H54 (cell line): ENCODE measurements at places on chromosomes 3 and 15.

GRCh38 chr15:60390231-60390630, 7.6 kb downstream of the ANXA2 start:
- no peak for DNase-seq

DNA sequence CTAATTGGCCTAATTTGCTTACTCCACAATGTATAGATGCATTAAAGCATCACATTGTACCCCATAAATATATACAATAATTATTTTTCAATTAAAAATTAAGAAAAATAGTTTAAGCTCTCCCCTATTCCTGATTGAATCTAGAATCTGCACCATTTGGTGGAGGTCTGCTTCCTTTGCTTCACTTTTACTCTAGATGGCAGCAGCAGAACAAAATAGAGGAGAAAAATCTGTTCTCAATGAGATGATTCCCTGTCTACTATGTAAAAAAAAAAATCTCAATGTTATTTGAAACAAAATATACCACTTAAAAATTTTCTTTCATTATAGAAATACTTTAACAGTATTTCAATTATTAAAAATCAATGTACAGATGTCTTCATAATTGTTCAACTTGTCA, 109.6 kb upstream of the FXR1 start:
- DNase-seq = no peak

DNA sequence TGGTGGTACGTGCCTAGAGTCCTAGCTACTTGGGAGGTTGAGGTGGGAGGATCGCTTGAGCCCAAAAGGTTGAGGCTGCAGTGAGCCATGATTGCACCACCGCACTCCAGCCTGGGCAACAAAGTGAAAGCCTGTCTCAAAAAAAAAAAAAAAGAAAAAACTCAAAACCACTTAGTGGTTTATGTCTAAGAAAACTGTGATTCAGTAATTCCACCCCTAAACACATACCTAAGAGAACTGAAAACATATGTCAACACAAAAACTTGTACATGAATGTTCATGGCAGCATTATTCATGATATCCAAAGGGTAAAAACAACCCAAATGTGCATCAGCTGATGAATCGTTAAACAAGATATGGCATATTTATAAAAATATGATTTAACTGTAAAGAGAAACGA, 14.3 kb downstream of the SPG21 start:
- no peak for DNase-seq

GRCh38 chr3:57030721-57031120, 29.7 kb upstream of the SPATA12 start:
- no peak for DNase-seq

GRCh38 chr3:182713743-182714517, 79.4 kb upstream of the ATP11B start:
- DNase-seq = peak; percentile 30

GRCh38 chr3:66019896-66020295, 18.8 kb downstream of the MAGI1 start:
- DNase-seq = no peak

- no peak for DNase-seq
Measured at GRCh38 chr3:129045675-129046036, 14.9 kb upstream of the GP9 start.

DNA sequence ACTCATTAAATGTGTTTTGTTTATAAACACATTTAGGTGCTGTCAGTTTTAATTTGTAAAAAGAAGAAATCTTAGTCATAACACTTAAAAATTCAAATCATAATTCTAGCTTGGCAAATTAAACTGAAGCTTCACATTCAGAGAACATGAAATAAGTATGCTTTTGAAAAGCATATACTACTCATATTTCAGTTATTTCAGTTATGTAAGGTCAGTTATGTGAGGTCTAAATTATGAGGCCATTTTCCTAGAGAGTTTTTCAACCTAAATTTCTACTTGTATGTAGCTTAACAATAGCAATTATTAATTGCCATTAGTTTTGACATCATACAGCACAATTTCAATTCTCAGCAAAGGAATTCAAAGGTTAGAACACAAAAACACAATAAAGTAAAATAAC, 465.0 kb downstream of the PLOD2 start:
- DNase-seq = no peak

DNA sequence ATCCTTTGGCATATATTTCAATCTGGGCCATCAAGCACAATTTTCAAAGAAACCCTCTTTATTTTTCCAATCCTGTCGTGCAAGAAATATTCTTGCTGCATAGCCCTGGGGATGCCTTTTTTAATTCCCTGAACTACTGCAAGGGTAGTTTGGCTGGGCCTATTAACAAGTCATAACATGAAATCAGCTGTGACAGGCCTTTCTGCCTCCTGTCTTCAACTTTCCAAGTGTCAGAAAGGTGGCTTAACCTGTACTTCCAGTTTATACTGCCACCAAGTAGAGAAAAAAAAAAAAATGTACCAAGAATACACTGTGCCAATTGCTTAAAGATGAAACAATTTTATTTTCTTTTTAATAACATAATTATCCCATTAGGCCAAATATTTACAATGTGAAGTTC, 32.4 kb upstream of the SPPL2A start:
- DNase-seq = no peak

DNA sequence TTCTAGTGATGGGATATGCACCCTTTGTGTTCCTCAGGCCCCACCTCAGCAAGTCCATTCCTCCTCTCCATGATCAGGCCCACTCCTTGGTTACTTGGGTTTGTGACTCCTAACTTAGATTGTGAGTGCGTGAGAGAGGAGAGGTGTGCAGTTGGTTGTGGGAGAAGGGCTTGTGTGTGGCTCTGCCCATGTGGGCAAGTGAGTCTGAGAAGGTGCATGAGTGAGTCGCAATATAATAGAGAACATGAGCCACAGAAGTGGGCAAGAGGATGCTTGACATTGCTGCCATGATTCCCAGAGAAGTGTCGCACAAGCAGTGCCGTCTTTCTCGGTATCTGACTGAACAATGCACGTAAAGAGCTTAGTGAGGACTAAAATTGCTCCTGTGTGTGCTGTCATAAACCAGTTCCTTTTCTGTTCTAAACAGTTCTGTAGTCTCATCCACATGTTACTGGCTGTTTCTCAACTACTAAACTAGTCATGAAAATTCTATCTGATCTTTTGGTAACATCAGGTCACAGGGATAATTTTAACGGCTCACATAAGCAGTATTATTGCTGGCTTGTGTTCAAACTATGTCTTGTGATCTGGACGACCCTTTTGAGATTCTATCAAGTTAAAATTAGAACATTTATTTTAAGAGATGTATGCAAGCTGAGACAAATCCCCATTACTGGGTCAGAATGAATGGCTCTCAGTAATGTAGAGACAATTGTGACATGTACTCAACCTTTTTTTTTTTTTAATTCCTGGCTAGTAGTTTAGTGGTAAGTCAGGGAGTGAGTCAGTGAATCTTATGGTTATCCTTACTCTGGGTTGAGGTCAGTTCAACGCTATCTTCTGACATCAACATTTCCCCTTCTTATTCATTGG, 25.6 kb downstream of the GYG1 start:
- peak; percentile 44 for DNase-seq

DNA sequence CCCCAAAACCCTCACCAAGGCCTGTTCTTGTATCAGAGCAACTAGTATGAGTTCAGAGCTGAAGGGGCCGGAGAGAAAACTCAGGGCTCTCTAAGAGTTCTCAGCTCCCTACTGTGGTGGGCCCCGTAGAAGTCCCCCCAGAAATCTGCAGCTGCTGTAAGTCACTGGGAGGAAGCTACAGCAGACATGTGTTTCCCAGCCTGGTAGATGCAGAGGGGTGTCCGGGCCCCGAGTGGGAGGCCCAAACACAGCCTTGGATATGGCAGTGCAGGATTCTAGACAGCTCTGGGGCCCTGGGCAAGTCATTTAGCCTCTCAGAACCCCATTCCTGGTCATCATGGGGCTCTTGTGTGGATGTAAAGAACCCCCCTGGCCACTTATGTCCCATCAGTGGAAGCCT, 39.2 kb upstream of the CSPG4 start:
- DNase-seq = no peak

- DNase-seq = no peak
Measured at GRCh38 chr15:81096398-81096797, 37.7 kb upstream of the CFAP161 start.

GRCh38 chr15:48191574-48192225, at the start of gene CTXN2:
CTXN2 (plus strand) TSS chr15:48191665; CDS start chr15:48201301, 9,636 bp downstream.
- no peak for DNase-seq

- DNase-seq = no peak
Measured at GRCh38 chr15:66940368-66940767, 125.0 kb upstream of the SMAD3 start.

DNA sequence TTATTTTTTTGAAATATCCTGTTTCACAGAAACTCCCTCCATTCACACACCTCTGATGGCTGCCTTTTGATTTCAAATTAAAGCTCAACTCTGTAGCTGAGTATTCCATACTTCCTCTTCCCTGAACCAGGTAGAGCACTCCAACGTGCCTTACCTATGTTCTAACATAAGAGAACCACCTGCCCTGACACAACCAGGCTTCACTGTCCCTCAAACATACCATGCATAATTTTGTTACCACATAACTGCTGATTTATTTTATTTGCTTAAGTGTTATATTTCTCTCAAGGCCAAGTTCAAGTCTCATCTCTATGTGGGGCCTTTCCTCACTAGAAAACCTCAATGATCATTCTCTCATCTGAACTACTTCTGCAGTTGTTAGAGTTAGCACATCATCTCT, 209.7 kb downstream of the P3H2 start:
- no peak for DNase-seq

- DNase-seq = no peak
Measured at GRCh38 chr15:55782901-55783300, 39.9 kb upstream of the PRTG start.

DNA sequence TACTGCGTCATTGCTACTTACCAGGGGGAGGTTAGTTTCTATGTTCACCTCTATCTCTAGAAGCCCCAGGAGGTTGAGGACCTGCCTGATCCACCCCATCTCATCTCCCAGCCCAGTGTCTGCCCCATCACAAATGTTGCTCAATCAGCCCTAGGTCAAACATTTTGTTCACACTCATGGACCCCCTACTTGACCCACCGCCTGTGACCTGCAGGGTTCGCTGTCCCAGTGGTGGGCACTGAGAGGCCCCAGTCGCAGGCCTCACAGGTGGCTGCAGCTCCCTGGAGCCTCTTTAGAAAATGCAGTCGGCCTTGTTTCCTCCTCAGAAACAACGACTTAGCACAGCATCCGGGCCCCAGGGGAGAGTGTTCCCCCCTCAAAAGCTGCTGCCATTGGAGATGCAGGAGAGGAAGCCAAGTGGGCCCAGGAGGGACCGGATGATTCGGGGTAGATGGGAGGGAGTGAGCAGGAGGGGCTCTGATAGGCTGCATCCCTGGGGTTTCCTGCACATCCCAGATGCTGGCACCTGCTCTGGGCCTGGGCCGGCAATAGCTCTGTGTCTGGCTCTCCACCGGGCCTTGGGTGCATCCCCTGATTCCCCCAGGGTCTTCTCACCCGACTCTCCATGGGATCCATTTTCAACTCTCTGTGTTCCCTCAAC, 18.4 kb upstream of the INSYN1 start:
- DNase-seq = no peak

GRCh38 chr15:101309436-101310160, 14.6 kb upstream of the SNRPA1 start:
- no peak for DNase-seq

DNA sequence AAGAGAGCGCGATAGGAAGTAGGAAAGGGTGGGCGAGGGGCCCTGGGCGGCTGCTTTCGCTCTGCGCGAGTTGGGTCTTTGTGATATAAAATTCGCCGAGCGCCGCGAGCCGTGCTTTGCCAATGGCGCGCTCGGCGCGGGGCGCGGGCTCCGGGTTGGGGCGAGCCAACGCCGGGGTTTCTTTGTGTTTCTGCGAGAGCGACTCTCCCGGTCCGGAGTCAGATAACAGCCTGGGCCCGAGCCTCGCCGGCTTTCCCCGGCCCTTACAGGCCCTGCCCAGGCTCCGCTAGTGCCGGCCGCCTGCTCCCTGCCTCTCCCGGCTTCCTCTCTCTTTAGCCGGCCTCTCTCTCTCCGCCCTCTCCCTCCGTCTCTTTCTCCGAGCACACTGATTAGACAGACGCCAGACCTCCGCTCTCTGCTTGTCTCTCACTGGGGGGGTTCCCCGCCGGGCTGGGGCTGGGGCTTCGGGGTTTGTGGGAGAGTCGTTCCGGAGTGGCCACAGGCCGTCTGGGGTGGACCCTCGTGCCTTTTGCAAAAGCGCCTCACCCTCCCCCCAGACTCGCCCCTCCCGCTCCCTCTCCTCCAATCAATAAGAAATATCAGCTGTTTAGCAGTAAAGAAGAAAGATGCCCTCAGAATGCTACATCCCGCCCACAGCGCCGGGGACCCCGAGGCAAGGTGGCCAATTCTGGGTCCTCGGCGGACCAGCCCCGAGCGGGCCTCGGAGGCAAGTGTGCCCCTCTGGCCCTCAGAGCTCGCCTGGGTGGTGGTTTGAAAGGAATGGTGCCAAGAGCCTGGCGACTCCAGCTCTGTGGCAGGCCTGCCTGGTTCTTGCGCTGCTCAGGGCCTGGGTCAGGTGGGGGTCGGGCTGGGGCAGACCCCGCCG, 2.9 kb downstream of the NR2F2 start:
- DNase-seq = no peak

- no peak for DNase-seq
Measured at GRCh38 chr3:102906818-102907217, 472.0 kb downstream of the ZPLD1 start.

- no peak for DNase-seq
Measured at GRCh38 chr3:131972550-131972949, 62.3 kb downstream of the CPNE4 start.
